ENCODE measurements at places on chromosomes 4 and X.

- DNase-seq = no peak
These were observed 802 bp downstream of the RFC1 start for GRCh38 chr4:39365360-39365759.

GRCh38 chr4:40493160-40493559 is 136.5 kb downstream of the RBM47 start:
- DNase-seq = no peak

DNA sequence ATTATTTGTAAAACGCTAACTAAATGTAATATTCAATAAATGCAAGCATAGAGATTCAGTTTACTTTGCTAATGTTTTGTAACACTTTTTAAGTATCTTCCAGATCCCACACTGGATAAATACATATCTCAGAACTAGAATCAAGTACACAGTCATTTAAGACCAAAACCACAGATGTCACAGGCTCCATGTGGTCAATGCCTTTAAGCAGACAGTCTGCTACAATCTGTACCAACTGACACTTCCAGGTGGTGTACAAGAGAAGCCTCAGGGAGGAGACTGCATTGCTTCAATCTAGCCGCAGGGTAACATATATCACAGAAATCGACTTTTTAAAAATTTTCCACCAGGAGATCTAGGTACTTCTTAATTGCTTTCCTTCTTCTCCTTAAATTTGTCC is 229.6 kb upstream of the DIAPH2 start:
- no peak for DNase-seq

- no peak for DNase-seq
These were observed 218.2 kb downstream of the ZC4H2 start for GRCh38 chrX:64758047-64758446.

DNA sequence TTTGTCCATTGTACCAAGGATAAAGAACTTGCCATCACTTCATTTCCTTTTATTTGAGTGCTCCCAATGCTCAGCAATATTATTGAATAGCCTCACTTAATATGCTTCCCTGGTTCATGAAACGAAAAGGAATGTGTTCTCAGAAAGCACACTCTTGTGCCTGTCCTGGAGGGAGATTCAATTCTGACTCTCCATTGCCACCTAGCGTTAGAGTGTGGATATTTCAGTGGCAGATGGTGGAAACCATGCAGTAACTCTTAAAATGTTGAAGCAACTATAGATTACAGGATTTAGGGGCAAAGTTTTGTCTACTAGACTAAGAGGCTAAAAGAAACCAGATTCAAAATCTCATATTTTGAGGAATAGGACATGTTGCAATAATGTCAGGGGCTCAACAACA is 36.0 kb downstream of the GAB3 start:
- DNase-seq = no peak

- DNase-seq = no peak
These were observed 52.1 kb downstream of the RTL5 start for GRCh38 chrX:72079607-72080006.

DNA sequence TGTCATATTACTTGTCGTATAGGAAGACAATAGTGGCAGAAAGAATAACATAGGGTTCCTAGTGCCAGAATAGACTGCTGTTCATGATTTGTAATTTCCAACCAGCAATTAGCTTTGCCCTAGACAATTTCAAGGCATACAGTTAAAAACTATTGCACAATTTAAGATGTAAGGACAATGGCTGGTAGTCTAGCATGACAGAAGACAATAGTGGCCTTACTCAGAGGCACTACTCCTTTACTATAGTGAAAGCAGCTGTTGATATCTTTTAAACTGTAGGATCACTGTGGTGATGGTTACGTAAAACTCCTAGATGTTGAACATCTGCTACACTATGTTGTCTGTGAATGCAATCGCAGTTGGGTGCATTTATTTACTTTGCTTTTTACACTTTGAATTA is 234.5 kb downstream of the RBMX2 start:
- DNase-seq = no peak

- no peak for DNase-seq
These were observed 81.3 kb upstream of the TSPAN5 start for GRCh38 chr4:98739751-98740150.

DNA sequence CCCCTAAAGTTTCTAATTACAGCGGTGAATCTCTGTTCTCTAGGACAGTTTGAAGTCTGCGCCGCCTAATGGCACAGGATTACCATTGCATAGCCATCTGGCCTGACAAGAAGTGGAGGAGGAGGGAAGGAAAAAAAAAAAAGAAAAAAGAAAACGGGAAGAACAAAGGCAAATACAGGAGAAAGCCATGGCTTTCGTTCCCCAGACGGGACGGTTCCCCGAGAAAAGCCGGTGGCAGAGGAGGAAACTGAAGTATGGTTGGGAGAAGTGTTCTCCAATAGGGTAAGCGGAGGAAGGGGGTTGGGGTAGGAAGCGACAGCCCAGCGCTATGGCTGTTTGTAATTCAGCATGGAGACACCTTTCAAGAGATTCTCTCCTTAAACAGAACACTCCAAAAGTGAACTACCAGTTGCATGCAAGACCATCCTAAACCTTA is 80.8 kb downstream of the HMGN5 start:
- no peak for DNase-seq

DNA sequence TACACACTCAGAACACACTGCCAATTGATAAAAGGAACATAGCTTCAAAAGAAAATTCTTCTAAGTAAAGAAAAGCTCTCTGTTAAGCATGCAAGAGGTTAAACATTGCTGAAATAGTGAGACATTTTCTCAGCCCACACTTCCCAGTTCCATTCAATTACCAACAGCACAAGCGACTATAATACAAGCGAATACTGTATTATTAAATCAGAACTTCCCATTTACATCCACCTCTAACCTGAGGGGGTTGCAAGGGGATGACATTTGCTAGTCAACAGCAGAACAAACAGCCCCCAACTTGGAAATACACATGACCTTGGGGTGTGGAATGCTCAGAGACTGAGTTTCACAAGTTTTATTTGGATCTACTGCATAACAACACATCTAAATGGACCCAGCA is 1.1 kb downstream of the FSTL5 start:
- DNase-seq = no peak

DNA sequence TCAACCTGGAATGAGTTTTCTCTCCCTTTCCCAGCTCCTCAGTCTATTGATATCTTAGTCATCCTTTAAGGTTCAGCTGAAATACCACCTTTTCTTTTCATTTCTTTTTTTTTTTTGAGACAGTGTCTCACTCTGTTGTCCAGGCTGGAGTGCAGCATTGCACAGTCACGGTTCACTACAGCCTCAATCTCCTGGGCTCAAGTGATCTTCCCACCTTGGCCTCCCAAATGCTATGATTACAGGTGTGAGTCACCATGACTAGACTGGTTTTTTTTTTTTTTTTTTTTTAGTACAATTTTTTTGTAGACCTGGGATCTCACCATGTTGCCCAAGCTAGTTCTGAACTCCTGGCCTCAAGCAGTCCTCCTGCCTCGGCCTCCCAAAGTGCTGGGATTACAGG is 28.9 kb downstream of the AFF1 start:
- no peak for DNase-seq

DNA sequence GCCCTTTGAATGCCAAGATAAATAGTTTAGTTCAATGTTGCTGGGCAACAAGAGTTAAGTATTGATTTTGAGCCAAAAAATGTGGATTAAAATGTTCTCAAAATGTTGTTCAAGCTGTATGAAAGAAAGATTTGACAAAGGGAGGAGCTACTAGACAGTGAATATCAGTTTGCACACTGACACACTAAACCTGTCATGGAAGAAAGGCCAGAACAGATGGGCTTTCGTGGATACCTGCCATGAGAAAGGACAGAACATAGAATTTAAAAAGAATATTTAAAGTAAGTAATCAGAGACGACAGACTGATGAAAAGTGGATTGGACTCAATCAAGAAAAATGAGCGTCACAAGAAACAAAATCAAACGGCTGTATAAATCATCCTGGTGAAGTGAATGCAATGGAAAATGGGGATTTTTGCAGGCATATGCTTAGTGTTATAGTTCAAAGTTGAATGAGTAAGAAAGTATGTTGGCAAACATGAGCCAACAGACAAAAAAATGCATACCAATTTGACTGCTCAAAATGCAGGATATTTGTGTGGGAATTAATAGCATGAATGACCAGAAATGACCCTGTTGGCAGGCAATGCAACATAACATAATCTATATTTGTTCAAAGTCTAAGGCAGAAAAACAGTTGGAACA is 7.4 kb downstream of the PCDH18 start:
- no peak for DNase-seq

- no peak for DNase-seq
These were observed 170.9 kb downstream of the APBB2 start for GRCh38 chr4:41043465-41043864.

GRCh38 chrX:154505734-154506133 is 10.3 kb downstream of the FAM3A start:
- DNase-seq = no peak

DNA sequence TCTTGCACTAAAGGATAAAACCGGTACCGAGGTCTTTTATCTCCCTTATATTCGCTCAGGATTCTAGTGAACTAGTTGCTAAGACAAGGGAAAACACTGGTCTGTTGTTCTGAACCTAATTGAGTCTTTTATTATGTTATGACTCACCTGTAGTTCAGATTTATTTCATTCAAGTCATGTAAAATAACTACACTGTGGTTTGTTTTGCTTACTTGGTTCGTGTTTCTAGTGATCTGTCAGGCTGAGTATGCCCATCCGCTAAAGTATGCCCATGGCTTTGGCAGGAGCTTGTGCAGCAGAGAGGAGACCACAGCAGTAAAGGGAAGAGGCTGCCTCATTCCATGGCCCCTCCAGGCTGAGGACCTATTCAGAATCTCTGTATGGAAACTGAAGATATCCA is 126.1 kb downstream of the AFF1 start:
- no peak for DNase-seq

DNA sequence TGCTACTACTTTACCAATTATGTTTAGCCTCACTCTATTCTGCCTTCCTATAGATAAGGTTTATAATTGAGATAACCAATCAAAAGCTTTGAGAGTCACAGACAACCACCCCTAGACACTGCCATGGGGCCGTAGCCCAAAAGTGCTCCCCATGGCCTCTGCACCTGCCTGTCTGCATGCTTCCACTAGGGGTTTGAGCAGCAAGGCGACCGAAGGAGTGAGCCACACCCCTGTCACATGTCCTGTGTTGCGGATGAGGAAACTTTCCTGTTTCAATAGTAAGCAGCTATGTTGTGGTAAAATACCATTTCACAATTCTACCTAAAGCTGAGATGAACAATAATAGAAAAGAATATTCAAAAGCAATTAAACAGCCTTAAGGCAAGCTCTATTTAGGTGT is 856.0 kb upstream of the FRG1 start:
- DNase-seq = no peak

- DNase-seq = no peak
These were observed 625.6 kb downstream of the BCOR start for GRCh38 chrX:39472161-39472560.

DNA sequence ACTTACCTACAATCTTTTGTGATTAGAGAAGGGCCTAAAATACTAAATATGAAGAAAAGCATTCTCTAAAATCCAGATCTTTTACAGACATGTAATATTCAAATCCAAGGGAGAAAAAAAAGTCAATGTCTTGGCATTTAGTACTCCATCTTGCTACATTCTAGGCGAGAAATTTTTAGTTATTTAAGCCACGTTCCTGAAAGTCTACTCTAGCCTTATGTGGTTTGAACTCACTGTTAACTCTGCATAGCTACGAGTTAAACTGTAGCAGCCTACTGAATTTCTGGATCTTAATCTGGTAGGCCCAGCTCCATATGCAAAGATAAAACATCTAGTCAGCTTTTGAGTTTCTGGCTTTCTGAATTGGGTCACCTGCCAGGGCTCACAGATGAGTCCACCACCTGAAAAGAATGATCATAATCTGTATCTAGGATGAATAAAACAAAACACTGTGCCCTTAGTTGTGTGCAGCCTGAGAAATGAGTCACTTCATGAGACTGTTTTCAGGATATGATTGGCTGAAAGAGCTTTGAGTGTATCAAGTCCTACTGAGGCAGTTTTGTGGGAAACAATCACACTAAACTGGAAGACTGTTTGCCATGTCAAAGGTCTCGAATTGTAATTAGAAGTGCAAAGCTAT is 3.2 kb upstream of the NEK1 start:
- DNase-seq = no peak

Data from stimulated activated CD8-positive, alpha-beta memory T cell treated with anti-CD3 and anti-CD28 coated beads, Interleukin-15, amount 100 ng/mL, for 48 hours (primary cell).